T-cell (primary cell): ENCODE measurements at places on chromosomes 4 and X. TPM values are rescaled to one million over a fixed set of nuclear protein-coding genes. Genes with fewer than 3 reads are reported as not detected.

The STOX2 gene
- total RNA-seq, result 0.22 TPM

The PDE5A gene
- 2.2 TPM for total RNA-seq

The SEC24D gene
- 28.8 TPM for total RNA-seq

The MYOZ2 gene
- total RNA-seq, result not detected

The FABP2 gene
- total RNA-seq, result not detected

The STARD8 gene
- 0.13 TPM for total RNA-seq

The GPC3 gene
- 1.1 TPM for total RNA-seq

The SHROOM4 gene
- not detected for total RNA-seq

The ITIH6 gene
- not detected for total RNA-seq

The SSX4B gene
- total RNA-seq, result not detected

The LRIT3 gene
- total RNA-seq, result 0.41 TPM

The HPSE gene
- total RNA-seq, result 4.5 TPM

The LINC00632 gene
- 1.7 TPM for total RNA-seq

The MAGEA10 gene
- not detected for total RNA-seq

The CCNB3 gene
- not detected for total RNA-seq

The UBE2A gene
- 61.9 TPM for total RNA-seq

The CEP135 gene
- 20.7 TPM for total RNA-seq

The GNRHR gene
- not detected for total RNA-seq
